ENCODE measurements at places on chromosomes 12 and 14. TPM values are rescaled to one million over a fixed set of nuclear protein-coding genes. Genes with fewer than 3 reads are reported as not detected.

DNA sequence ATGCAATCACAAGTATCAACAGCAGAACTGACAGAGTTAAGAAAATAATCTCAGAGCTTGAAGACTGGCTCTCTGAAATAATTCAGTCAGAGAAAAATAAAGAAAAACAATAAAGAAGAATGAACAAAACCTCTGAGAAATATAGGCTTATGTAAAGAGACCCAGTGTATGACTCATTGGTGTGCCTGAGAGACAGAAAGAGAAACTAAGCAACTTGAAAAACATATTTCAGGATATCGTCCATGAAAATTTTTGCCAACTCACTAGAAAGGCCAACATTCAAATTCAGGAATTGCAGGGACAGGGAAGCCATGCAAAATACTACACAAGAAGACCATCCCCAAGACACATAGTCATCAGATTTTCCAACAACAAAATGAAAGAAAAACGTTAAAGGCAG, 56.2 kb downstream of the APOBEC1 start:
- no peak for DNase-seq
- peaks cover 3% of the 10 kb centered on the region for H3K4me1 ChIP-seq
- no peaks in the 10 kb centered on the region for H3K27me3 ChIP-seq
- no peak overlapping the region for H3K27ac ChIP-seq

Gene GLIPR1L2
- 3.1 TPM for total RNA-seq

DNA sequence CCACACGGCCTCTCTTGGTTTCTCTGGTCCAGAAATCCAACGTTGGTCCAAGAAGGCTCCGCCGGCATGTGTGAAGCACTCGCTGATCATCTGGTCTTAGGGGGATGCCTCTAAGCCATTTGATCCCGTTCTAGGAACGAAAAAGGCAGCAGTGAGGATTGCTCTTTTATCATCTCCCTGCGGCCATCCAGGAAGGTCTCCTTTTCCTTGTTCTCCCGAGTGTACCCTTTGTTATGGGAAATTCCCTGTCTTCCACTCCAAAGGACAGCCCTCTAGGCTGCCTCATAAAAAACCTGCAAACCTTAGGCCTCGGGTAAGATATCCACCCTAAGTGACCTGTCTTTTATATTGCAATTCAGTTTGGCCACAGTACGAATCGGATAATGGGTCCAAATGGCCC, 85.8 kb downstream of the TMTC3 start:
- no peak for DNase-seq
- H3K4me3 ChIP-seq, result no peak overlapping the region
- H3K27ac ChIP-seq, result no peak overlapping the region
- H3K36me3 ChIP-seq, result no peaks in the 10 kb centered on the region

DNA sequence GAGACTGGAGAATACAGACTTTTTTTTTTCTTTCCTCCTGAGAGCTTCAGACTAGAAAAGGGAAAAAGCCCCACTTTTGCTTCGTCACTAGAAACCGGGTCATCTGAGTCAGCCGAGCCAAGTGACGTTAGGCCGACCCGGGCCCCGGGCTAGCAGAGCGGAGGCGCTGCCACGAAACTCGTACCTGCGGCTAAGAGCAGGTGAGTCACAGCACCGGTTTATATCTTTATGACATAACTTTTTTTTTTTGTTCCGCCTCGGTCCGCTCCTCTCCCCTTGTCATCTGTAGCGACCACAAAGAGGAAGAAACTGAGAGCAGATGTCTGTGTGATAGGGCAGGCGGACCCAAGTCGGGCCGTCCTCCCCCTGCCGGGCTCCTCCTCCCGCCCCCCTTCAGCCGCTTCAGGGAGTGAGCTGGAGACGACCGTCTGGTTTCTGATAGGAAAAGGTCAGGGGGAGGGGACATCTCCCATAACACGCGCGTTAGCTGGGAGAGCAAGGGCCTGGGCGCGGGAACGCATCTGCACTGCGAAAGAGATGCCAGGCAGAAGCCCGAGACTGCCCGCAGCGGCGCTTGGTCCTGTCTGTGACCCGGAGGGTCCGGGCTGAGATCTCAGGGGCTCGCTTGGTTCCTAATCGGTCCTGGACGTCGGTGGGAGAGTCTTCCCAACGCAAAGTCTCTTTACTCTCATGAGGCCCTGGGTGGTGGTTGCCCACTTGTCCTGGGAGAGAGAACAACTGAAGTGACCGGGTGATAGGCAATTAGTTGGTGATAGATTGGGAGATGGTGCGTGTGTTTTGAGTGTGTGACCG, 586 bp downstream of the TTC6 start:
- no peaks in the 10 kb centered on the region for H3K36me3 ChIP-seq
- peak overlapping the region; percentile 52 for H3K4me3 ChIP-seq
- no peak for DNase-seq
- no peak overlapping the region for H3K27ac ChIP-seq

DNA sequence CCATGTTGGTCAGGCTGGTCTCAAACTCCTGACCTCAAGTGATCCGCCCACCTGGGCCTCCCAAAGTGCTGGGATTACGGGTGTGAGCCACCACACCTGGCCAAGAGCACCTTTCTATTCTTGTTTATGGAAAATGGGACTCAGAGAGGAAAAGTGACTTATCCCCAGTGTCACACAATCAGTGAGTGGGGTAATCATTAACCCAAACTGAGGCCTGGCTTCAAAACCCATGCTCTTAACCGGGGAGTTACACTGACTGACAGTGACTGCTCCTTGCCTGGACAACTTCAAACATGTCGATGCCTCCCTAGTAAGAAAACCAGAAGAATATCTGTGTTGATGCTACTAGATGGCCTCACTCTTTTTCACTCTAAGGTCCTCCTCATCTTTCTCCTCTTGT, 7.3 kb downstream of the CLEC7A start:
- no peaks in the 10 kb centered on the region for H3K27me3 ChIP-seq
- no peak for DNase-seq
- H3K4me3 ChIP-seq, result no peak overlapping the region

DNA sequence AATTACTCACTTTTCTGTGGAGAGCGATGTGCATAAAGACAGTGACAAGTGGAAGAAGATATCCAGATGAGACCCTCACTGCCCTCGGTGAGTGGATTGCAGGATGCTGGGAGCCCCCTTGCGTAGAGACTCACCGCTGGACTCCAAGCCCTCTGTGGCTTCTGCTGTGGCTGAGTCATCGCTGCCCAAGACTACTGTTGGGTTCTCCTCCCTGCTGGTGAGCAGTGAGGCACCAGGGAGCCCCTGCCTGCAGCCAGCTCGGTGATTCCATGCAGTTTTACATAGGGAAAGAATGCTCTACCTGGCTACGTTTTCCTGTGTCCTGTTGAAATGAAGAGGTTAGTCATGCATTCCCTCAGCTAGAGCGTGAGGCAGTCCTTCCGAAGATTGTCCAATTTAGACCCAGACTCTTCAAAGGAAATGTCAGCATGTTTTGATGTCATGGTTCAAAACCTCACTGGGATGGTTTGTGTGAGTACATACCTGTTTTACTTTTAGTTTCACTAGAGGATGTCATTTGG, 28.2 kb downstream of the TRAF3 start:
- no peaks in the 10 kb centered on the region for H3K36me3 ChIP-seq
- no peak overlapping the region for H3K4me3 ChIP-seq
- DNase-seq, result no peak
- no peaks in the 10 kb centered on the region for H3K4me1 ChIP-seq
- no peak overlapping the region for H3K27ac ChIP-seq
- H3K27me3 ChIP-seq, result no peaks in the 10 kb centered on the region

DNA sequence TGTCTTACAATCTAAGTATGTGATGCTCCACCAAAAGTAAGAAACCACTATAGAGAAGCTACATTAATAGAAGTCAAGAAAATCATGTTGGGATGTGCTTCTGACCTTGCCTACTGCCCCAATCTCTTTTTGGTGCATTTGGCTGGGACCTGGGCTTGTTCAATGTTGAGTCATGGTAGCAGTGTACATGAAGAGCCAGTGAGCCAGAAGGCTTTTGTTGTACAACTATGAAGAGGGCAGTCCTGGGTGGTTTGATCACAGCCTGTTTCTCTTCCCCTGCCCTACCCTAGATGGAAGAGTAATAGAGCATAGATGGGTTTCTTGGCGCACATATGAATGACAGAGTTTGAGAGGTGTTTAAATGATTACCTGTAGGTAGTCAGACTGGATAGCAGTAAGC, 56.4 kb downstream of the UBR7 start:
- H3K4me1 ChIP-seq, result no peaks in the 10 kb centered on the region
- DNase-seq, result no peak
- H3K27me3 ChIP-seq, result no peaks in the 10 kb centered on the region
- H3K4me3 ChIP-seq, result no peak overlapping the region
- H3K36me3 ChIP-seq, result peaks cover 11% of the 10 kb centered on the region

GRCh38 chr14:55070981-55071411, 19.5 kb downstream of the MAPK1IP1L start:
- peaks cover 32% of the 10 kb centered on the region for H3K4me1 ChIP-seq
- H3K4me3 ChIP-seq, result no peak overlapping the region
- peaks cover 3% of the 10 kb centered on the region for H3K36me3 ChIP-seq
- H3K27ac ChIP-seq, result no peak overlapping the region

GRCh38 chr12:97194546-97194945, 268.1 kb upstream of the RMST start:
- no peak overlapping the region for H3K27ac ChIP-seq
- H3K27me3 ChIP-seq, result no peaks in the 10 kb centered on the region
- H3K36me3 ChIP-seq, result no peaks in the 10 kb centered on the region
- no peaks in the 10 kb centered on the region for H3K4me1 ChIP-seq
- no peak for DNase-seq
- H3K4me3 ChIP-seq, result no peak overlapping the region

DNA sequence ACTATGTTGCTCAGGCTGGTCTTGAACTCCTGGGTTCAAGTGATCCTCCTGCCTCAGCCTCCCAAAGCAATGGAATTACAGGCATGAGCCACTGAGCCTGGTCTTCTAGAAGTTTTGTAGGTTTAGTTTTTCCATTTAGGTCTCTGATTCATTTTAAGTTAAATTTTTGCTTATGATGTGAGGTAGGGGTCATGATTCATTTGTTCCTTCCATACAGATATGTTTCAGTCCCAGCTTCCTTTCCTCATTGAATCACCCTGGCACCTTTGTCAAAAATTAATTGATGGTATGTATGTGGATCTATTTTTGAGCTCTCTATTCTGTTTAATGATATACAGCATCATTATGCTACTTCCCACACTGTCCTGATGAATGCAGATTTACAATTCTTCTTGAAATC, 25.6 kb upstream of the CABP1 start:
- H3K27me3 ChIP-seq, result peaks cover 19% of the 10 kb centered on the region
- no peaks in the 10 kb centered on the region for H3K4me1 ChIP-seq
- no peak overlapping the region for H3K4me3 ChIP-seq
- no peak for DNase-seq

Gene SLC5A8
- total RNA-seq, result 0.60 TPM

- DNase-seq, result no peak
- peak overlapping the region; percentile 54 for H3K27ac ChIP-seq
- no peak overlapping the region for H3K4me3 ChIP-seq
- no peaks in the 10 kb centered on the region for H3K27me3 ChIP-seq
- peaks cover 37% of the 10 kb centered on the region for H3K4me1 ChIP-seq
These were observed 58.3 kb upstream of the HECTD1 start for GRCh38 chr14:31265701-31266398.
